ENCODE measurements at places on chromosomes 12 and 14. TPM values are rescaled to one million over a fixed set of nuclear protein-coding genes. Genes with fewer than 3 reads are reported as not detected.

LTB4R gene
- 12.4 TPM for polyA plus RNA-seq

ITGA5 gene
- polyA plus RNA-seq: 65.5 TPM

PDE3A gene
- 0.08 TPM for polyA plus RNA-seq

PLBD1 gene
- polyA plus RNA-seq: 8.4 TPM

DNA sequence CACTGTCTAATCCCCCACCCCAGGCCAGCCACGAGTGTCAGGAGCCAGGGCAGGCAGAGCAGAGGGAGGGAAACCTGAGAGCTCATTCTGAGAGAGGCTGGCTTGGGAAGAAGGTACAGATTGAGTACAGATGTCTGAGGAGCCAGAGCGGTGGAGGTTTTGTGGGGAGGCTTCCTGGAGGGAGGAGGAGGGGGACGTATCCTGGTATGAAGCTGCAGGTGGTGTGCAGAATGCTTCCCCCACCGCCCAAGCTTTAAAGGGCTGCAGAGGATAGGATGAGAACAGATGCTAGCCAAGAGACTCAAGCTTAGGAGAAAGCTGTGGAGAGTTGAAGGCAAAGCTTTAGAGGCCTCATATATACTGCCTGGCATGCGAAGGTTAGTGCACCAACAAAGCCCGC is 3.2 kb upstream of the TAMALIN start:
- peaks cover 21% of the 10 kb centered on the region for H3K4me1 ChIP-seq
- H3K27me3 ChIP-seq: peaks cover 22% of the 10 kb centered on the region
- H3K36me3 ChIP-seq: no peaks in the 10 kb centered on the region
- H3K27ac ChIP-seq: no peak overlapping the region

GRCh38 chr14:63890553-63890952 is 37.7 kb downstream of the SYNE2 start:
- peak overlapping the region; percentile 23 for H3K27ac ChIP-seq
- no peak overlapping the region for H3K4me3 ChIP-seq
- H3K36me3 ChIP-seq: no peaks in the 10 kb centered on the region
- peaks cover 66% of the 10 kb centered on the region for H3K4me1 ChIP-seq

DNA sequence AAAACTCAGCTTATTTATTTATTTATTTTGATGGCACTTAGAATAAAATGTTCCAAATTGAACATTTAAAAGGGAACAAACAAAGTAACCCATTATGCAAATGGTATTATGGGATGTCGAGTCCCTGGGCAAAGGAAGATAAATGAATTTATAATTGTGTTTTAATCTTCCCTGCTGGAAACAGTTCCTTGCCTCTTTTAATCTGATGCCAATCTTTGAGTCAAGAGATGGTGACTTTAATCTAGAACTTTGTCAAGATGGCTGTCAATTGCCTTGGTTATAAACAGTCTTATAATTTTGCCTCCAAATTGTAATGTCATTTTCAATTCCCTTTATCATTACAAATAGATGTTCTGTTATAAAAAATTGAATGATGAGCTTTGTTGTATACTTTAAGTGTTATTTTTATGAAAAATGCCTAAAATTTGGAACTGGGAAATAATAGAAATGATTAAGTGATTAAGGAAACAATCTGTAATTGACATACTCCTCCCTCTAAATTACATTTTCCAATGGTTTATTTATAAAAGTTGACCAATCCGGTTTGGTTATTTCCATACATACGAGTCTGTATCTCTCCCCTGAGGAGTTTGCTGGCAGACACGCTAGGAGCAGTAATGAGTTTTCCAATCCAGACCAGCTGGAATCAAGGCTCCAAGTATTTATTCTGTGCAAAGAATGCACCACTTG is 134.9 kb upstream of the FRMD6 start:
- H3K36me3 ChIP-seq: no peaks in the 10 kb centered on the region
- no peak overlapping the region for H3K4me3 ChIP-seq
- peaks cover 10% of the 10 kb centered on the region for H3K27me3 ChIP-seq
- H3K4me1 ChIP-seq: no peaks in the 10 kb centered on the region
- no peak for DNase-seq

DNA sequence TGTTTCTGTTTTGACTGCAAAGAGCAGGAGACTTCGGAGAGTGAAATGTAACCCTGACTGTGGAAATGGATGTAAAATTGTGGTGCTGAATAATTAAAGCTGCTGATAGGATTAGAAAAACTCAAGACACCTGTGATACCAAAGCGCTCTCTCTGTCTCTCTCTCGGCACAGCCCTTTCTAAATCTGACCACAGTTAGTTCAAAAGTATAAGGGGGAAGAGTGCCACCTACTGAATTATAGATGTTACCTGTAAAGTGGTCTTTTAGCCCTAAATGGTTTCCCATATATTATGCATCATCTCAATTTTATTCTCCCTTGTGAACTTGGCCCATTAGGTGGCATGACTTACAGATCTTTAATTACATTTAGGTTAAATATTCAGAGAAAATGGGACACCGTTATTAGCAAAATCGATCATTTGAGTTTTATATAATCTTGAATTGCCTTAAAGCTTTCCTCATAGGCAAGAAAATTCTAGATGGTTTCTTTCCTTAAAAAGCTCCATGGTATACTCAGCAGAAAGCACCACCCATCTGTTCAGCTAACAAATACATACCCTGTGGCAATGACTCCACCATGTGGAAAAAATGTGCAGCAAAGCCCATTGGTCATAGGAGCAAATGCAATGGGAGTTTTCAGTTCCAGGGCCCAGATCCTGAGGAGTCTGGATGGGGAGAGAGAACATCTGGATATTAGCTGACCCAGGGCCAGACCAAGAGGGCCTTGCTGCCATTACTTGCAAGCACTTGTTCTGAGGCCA is 18.1 kb downstream of the RFC5 start:
- H3K27ac ChIP-seq: no peak overlapping the region
- peaks cover 20% of the 10 kb centered on the region for H3K36me3 ChIP-seq
- H3K27me3 ChIP-seq: no peaks in the 10 kb centered on the region
- DNase-seq: no peak
- no peaks in the 10 kb centered on the region for H3K4me1 ChIP-seq
- no peak overlapping the region for H3K4me3 ChIP-seq

DNA sequence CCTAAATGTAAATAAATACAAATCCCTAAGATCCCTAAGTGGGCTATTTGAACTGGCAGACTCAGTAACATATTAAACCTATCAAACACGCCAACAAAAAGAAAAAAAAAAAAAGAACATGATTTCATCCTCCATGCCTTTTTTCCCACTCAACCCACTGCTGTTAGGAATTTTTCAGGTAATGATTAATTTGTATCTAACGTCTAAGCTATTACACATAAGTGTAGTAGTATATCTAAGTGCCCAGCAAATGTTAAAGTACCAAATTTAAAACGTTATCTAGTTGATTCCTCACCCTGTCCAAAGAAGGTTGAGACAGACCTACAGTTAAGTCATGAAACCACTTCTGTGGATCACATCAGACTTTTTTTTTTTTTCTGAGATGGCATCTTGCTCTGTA is 16.4 kb upstream of the ARID4A start:
- no peak overlapping the region for H3K27ac ChIP-seq
- H3K36me3 ChIP-seq: peaks cover 4% of the 10 kb centered on the region
- H3K4me1 ChIP-seq: peaks cover 38% of the 10 kb centered on the region
- H3K4me3 ChIP-seq: no peak overlapping the region
- peaks cover 4% of the 10 kb centered on the region for H3K27me3 ChIP-seq

DNA sequence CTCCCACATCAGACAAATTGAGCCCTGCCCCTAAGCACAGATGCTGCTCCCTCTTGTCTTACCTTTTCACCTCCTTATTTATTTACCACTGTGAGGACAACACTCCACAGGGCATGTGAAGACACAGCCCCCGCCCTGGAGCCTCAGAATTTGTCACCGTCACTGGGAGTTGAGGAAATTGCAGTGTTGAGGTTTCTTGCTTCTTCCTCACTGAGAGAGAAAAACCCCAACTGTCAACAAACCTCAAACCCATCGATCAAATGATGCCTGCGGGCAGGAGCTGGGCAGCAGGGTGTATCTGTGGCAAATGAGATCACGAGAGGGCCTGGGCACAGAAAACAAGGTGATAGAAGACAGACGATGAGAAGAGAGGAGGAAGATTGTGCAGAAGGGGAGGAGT is 30.5 kb upstream of the PLEKHG3 start:
- H3K27ac ChIP-seq: peak overlapping the region; percentile 86
- peaks cover 11% of the 10 kb centered on the region for H3K27me3 ChIP-seq
- peaks cover 42% of the 10 kb centered on the region for H3K4me1 ChIP-seq

- H3K27ac ChIP-seq: no peak overlapping the region
- no peak for DNase-seq
- H3K36me3 ChIP-seq: no peaks in the 10 kb centered on the region
- no peak overlapping the region for H3K4me3 ChIP-seq
- no peaks in the 10 kb centered on the region for H3K4me1 ChIP-seq
Observed at GRCh38 chr14:99550387-99550992, 53.5 kb downstream of the CCDC85C start.

GRCh38 chr12:130041983-130042812 is 120.1 kb upstream of the FZD10 start:
- no peaks in the 10 kb centered on the region for H3K36me3 ChIP-seq
- peaks cover 6% of the 10 kb centered on the region for H3K27me3 ChIP-seq
- no peak for DNase-seq
- no peak overlapping the region for H3K27ac ChIP-seq

- H3K27ac ChIP-seq: no peak overlapping the region
- no peak overlapping the region for H3K4me3 ChIP-seq
- peaks cover 8% of the 10 kb centered on the region for H3K4me1 ChIP-seq
- peaks cover 2% of the 10 kb centered on the region for H3K27me3 ChIP-seq
- DNase-seq: no peak
- no peaks in the 10 kb centered on the region for H3K36me3 ChIP-seq
Observed at GRCh38 chr14:75469606-75470237, 41.9 kb downstream of the JDP2 start.

DNA sequence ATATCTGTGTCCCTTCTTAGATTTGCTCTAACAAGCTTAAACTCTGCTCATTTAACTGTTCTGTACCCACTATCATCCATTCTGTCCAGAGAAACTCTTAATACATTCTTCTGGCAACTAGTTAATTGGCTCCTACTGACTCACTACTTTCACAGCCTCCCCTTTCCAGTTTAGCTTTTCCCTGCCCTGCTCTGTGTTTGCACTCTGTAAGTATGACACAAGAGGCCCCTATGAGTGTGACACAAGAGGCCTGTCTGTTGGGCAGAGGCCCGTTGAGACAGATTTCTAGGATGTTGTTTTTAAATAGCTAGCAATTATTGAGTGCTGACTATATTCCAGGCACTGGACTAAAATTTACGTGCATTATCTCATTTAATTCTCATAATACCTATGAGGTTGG is 246.0 kb upstream of the DAAM1 start:
- H3K36me3 ChIP-seq: no peaks in the 10 kb centered on the region
- no peaks in the 10 kb centered on the region for H3K4me1 ChIP-seq
- peaks cover 1% of the 10 kb centered on the region for H3K27me3 ChIP-seq
- H3K27ac ChIP-seq: no peak overlapping the region
- H3K4me3 ChIP-seq: no peak overlapping the region

- no peaks in the 10 kb centered on the region for H3K27me3 ChIP-seq
- H3K27ac ChIP-seq: peak overlapping the region; percentile 4
- H3K4me1 ChIP-seq: peaks cover 35% of the 10 kb centered on the region
Observed at GRCh38 chr12:823028-823698, 70.8 kb downstream of the WNK1 start.

DNA sequence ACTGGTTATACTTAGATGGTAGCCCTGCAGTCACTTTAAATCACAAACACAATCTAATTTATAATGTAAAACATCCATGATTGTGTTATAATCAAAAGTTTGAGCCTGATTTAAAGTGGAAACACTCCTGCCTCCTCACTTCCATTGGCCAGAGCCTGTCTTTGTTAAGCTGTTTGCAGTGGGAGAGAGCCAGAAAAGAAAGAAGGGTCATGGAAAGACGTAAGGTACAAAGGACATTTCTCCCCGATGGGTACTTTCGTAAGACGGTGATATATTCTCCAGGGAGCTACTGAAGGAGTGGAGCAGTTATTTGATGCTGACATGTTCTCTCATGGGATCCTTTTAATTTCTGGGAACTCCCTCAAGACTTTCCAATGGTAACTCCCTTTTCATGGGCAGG is 164.0 kb downstream of the METTL25 start:
- no peak overlapping the region for H3K27ac ChIP-seq
- no peaks in the 10 kb centered on the region for H3K36me3 ChIP-seq
- no peaks in the 10 kb centered on the region for H3K27me3 ChIP-seq
- no peak for DNase-seq
- no peak overlapping the region for H3K4me3 ChIP-seq

GRCh38 chr14:39554576-39554975 is 122.3 kb upstream of the FBXO33 start:
- H3K27me3 ChIP-seq: no peaks in the 10 kb centered on the region
- no peak overlapping the region for H3K4me3 ChIP-seq
- no peak for DNase-seq

DNA sequence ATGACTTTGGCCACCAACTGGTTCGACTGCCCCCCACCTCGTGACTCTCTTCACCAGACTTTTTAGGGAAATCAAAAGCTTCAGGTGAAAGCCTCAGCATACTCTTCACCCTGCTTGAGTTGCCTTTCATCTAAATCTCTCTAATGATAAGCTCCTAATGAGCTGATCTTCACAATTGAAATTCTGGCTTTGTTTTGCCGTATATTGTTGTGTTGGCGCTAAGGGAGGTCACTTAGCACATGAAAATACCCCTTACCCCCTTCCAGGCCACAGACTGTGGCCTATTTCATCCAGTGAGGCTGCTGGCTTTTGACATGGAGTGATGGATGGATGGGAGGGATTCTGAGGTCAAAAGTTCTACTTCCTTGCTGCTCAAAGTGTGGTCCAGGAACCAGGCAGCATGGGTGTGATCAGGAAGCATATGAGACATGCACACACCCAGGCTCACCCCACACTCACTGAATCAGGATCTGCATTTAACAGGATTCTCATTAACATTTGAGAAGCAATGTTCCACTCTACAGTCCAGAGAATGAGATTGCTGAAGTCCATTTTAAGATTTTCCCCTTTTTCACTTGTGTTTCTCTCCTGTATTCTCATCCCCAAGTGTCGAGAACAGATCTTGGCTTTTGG is 131.4 kb downstream of the DACT1 start:
- no peaks in the 10 kb centered on the region for H3K36me3 ChIP-seq
- no peaks in the 10 kb centered on the region for H3K4me1 ChIP-seq
- no peak overlapping the region for H3K27ac ChIP-seq

DNA sequence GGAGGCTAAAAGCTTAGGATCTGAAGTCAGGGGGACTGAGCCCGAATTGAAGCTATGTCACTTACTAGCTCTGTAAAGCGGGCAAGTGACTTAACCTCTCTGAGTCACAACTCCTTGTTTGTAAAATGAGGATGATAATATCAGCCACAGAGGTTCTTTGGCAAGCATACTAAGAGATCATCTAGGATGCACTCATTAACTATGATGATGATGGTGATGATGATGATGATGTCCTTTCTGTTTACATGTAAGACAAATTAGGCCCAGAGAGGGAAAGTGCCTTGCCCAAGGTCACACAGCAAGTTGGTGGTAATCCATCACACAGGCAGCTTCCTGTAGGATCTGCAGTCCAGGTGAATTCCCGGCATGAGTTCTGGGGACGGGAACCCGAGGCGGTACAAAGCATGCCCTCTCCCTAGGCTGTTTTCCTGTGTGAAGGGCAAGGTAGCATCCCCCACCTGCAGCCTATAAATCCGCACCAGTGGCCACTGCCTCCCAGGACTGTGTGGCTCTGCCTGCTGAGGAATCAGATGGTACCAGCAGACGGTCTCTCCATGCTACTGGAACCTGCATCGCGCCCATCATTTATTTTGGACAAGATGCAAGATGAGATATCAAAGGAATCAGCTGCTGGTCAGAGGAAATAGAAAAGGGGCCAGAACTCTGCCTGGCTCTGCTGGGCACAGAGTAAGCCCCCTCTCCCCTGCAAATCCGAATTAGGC is 55.2 kb downstream of the MAP1LC3B2 start:
- H3K4me1 ChIP-seq: peaks cover 7% of the 10 kb centered on the region
- no peak overlapping the region for H3K4me3 ChIP-seq
- no peaks in the 10 kb centered on the region for H3K36me3 ChIP-seq
